A673 (cell line): ENCODE measurements at places on chromosomes 1 and 21.

DNA sequence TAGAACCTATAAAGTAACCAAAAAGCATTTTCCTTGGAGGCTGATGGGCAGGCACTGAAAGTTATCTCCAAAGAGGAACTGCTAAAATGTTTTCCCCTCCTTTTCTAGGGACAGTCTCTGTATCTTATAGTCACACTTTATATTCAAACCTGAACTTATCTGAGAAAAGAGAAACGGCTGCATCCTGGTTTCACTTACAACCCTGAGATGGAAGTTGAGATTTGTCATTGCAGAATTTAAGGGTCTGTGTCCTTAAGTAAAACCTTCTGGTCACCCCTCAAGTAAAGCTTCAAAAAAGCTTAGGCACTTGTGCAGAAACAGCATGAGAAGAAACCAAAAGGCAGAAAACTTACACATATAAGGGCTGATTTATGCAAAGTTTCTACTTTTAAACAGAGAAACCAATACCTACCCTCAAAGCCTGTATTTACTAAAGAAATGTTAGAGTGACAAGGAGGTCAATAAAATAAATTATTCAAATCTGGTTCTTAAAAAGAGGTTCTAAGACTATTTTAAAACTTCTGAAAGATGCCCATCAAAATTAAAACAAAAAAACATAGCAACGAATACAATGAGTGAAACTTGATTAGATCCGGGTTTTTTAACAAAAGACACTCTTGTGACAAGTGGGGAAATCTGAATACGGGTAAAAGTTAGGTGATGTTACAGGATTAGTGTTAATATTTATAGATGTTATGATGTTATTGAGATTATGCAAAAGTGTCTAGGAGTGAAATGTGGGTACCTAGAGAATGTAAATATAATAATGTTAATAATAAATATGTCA, 9.9 kb downstream of the CD58 start:
- no peaks in the 10 kb centered on the region for H3K4me1 ChIP-seq
- H3K27ac ChIP-seq = no peak overlapping the region

- DNase-seq = no peak
- H3K4me3 ChIP-seq = no peak overlapping the region
- no peaks in the 10 kb centered on the region for H3K36me3 ChIP-seq
These were observed 177.4 kb upstream of the NRIP1 start for GRCh38 chr21:15241997-15242736.

DNA sequence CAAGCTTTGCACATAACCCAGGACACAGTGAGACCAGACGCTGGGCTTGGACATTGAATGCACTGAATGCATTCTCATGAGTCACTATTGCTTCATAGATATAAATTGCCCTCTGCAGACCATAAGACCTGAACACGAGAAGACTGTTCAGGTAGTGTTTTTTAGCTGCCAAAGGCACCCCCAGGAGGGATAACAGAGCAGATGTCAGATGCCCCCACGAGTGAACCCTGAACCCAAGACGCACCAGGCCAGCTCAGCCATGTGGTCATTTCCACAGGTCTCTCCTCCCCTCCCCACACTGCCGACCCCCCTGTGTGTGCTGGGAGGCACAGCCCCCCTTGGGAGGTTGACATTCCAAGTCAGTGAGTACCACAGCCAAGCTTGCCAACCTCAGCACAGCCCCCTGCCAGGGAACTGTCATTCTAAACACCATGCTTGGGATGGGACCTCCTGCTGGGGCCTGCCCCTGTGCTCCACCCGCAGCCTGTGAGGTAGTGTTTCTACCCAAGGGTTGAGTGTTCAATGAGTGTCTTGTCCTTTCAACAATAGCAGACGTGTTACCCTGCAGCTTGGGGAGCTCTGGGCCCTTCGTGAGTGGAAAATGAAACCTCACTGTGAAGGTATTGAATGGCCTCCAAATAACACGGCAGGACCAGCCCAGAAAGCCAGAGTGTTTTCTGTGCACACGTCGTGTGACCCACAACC, 68.2 kb downstream of the PSMG1 start:
- H3K27ac ChIP-seq = no peak overlapping the region
- H3K36me3 ChIP-seq = no peaks in the 10 kb centered on the region
- DNase-seq = no peak
- no peak overlapping the region for H3K4me3 ChIP-seq
- H3K4me1 ChIP-seq = no peaks in the 10 kb centered on the region

DNA sequence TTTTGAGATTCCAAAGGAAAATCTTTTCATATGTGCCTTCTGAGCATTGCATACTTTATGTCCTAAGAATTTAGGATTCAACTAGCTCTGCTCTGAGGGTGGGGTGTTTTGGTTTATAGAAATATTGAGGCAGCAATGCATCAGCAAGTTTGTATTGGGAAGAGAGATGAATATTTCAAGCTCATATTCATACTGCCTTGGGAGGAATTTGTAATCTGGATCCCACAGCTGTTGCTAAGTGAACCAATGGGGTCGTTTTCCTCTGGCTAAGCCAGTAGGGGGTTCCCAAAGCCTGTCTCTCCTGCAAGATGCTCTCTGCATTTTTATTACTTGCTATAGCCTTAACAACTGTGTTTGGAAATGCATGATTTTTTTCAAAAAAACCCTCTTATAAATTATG, 130.6 kb downstream of the SNX7 start:
- H3K27me3 ChIP-seq = no peaks in the 10 kb centered on the region
- no peak overlapping the region for H3K4me3 ChIP-seq
- no peaks in the 10 kb centered on the region for H3K4me1 ChIP-seq
- DNase-seq = no peak
- no peaks in the 10 kb centered on the region for H3K36me3 ChIP-seq

DNA sequence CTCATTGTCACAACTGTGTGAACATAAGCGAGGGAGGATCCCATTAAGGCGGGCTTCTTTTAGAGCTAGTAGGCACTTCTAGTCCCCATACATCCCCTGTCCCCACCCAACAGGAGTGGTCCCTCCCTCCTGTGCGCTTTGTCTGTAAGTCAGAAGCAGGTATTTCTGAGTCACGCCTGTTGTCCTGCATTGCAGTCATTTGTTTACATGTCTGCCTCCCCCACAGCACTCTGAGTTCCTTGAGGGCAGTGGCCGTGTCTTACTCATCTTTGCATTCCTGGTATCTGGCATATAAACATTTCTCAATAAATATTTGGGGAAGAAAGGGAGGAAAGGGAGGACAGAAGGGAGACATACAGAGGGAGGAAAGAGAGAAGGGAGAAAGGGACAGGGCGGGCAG, 40.3 kb downstream of the PLEKHA6 start:
- no peaks in the 10 kb centered on the region for H3K4me1 ChIP-seq
- H3K36me3 ChIP-seq = no peaks in the 10 kb centered on the region
- peaks cover 3% of the 10 kb centered on the region for H3K27me3 ChIP-seq
- DNase-seq = no peak

DNA sequence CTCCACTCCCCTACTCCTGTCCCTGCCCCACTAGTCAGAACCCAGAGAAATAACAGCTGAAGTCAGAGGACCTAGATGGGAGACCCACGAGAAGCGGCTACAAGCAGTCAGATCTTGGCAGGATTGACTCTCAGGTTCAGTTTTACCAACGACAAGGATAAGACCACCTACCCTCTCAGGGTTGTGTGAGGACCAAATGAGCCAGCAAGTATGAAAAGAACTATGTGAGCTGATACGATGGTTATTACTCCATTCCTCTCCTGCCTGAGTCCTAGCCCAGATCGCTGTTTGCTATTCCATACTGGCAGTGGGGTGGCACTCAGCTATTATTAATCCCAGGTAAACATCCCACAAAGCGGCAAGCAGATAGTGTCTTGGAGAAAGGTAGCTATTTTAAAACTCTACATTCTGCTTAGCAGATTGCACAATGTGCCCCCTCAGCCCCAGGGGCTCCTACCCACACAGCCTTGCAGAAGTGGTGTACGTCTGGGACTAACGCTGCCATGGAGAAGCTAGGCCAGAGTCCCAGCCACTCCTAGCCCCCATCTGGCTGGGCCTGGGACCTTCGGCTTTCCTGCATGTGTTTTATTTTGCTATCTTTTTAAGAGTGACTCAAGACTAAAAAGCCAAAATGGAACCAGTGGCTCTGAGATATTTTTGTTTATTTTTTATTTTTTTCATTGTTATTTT, 58.9 kb downstream of the CD46 start:
- no peaks in the 10 kb centered on the region for H3K27me3 ChIP-seq
- no peak overlapping the region for H3K27ac ChIP-seq
- H3K4me1 ChIP-seq = no peaks in the 10 kb centered on the region

DNA sequence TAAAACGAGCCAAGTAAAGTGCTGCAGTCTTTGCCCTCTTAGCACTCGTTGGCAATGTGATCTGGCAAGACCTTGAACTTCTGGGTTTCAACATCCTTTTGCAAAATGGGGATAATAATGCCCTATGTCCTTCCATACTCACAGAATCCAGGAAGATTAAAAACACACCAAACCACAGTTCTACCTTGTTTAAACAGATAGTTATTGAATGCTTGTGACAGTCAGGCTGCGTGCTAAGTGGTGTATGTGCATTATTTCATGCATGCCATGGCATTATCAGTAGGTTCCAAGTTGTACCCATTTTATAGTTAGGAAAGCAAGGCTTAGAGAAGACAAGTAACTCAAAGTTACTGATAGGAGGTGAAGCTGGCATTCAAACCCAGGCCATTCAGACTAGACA, 308.6 kb upstream of the PROX1 start:
- no peaks in the 10 kb centered on the region for H3K36me3 ChIP-seq
- no peak for DNase-seq
- H3K27ac ChIP-seq = no peak overlapping the region
- peaks cover 15% of the 10 kb centered on the region for H3K27me3 ChIP-seq

DNA sequence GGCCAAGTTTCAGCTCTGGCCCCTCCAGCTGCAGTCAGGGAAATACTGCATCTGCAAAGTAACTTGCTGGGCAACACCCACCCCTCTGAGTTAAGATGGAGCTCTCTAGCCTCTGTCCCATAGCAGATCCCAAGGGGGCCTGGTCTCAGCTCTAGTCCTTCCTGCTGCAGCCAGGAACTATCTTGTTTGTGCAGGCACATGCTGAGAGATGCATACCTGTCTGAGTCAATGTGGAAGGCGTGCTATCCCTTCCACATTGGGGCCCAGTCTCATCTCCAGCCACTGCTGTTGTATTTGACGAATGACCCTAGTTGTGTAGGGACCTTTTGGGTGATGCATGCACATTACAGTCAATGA, 76.4 kb downstream of the CTH start:
- no peaks in the 10 kb centered on the region for H3K27me3 ChIP-seq
- no peak for DNase-seq
- H3K36me3 ChIP-seq = no peaks in the 10 kb centered on the region
- H3K4me1 ChIP-seq = peaks cover 19% of the 10 kb centered on the region
- H3K27ac ChIP-seq = no peak overlapping the region

- peak; percentile 35 for DNase-seq
- no peaks in the 10 kb centered on the region for H3K36me3 ChIP-seq
- no peak overlapping the region for H3K27ac ChIP-seq
- H3K27me3 ChIP-seq = no peaks in the 10 kb centered on the region
These were observed 664.7 kb upstream of the NEGR1 start for GRCh38 chr1:72946903-72947499.

- H3K4me1 ChIP-seq = no peaks in the 10 kb centered on the region
- peak; percentile 44 for DNase-seq
- no peaks in the 10 kb centered on the region for H3K27me3 ChIP-seq
- H3K27ac ChIP-seq = no peak overlapping the region
These were observed 242.6 kb upstream of the CXADR start for GRCh38 chr21:17270229-17270628.

DNA sequence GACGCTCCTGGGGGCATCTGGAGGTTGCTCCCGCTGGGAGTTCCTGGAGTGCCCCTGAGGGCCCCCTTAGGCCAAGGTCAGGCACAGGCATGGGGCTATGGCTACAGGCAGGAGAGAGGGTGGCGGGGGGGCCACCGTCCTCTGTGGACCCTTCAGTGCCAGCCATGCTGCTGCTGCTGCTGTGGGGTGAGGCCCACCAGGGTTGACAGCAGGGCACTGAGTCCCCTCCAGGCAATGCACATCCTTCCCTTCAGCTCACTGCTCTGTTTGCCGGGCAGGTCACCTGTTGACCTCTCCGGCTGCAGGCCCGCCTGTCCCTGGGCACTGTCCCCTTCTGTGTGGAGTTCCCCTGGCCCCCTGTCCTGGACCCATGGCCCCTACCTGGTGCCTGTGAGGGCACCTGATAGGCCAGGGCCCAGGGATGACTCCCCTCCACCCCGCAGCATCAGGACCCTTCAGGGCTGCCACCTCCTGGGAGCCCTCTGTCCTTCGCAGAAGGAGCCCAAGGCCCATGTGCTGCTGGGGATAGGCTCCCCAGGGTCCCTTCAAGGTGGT, 34.1 kb upstream of the ADARB1 start:
- no peak overlapping the region for H3K27ac ChIP-seq
- DNase-seq = no peak
- no peaks in the 10 kb centered on the region for H3K27me3 ChIP-seq
- H3K36me3 ChIP-seq = no peaks in the 10 kb centered on the region
- H3K4me1 ChIP-seq = peaks cover 5% of the 10 kb centered on the region

- H3K36me3 ChIP-seq = no peaks in the 10 kb centered on the region
- no peak overlapping the region for H3K4me3 ChIP-seq
- no peaks in the 10 kb centered on the region for H3K27me3 ChIP-seq
- H3K4me1 ChIP-seq = no peaks in the 10 kb centered on the region
These were observed 703.1 kb downstream of the ADGRL2 start for GRCh38 chr1:82503822-82504221.

GRCh38 chr1:13700521-13701270, 708 bp downstream of the PRDM2 start:
- no peaks in the 10 kb centered on the region for H3K27me3 ChIP-seq
- peak overlapping the region; percentile 96 for H3K27ac ChIP-seq
- peaks cover 32% of the 10 kb centered on the region for H3K4me1 ChIP-seq

- DNase-seq = peak; percentile 49
- H3K36me3 ChIP-seq = no peaks in the 10 kb centered on the region
- no peak overlapping the region for H3K27ac ChIP-seq
- H3K4me3 ChIP-seq = no peak overlapping the region
- peaks cover 33% of the 10 kb centered on the region for H3K27me3 ChIP-seq
These were observed 25.6 kb upstream of the CDC42BPA start for GRCh38 chr1:227343727-227344551.

GRCh38 chr1:34829250-34829649, 30.3 kb downstream of the SMIM12 start:
- no peak overlapping the region for H3K27ac ChIP-seq
- no peak overlapping the region for H3K4me3 ChIP-seq
- H3K27me3 ChIP-seq = no peaks in the 10 kb centered on the region
- H3K4me1 ChIP-seq = no peaks in the 10 kb centered on the region

GRCh38 chr21:41992576-41992975, 17.6 kb downstream of the ZBTB21 start:
- no peaks in the 10 kb centered on the region for H3K4me1 ChIP-seq
- no peak overlapping the region for H3K4me3 ChIP-seq
- peaks cover 44% of the 10 kb centered on the region for H3K36me3 ChIP-seq
- DNase-seq = no peak
- no peak overlapping the region for H3K27ac ChIP-seq

DNA sequence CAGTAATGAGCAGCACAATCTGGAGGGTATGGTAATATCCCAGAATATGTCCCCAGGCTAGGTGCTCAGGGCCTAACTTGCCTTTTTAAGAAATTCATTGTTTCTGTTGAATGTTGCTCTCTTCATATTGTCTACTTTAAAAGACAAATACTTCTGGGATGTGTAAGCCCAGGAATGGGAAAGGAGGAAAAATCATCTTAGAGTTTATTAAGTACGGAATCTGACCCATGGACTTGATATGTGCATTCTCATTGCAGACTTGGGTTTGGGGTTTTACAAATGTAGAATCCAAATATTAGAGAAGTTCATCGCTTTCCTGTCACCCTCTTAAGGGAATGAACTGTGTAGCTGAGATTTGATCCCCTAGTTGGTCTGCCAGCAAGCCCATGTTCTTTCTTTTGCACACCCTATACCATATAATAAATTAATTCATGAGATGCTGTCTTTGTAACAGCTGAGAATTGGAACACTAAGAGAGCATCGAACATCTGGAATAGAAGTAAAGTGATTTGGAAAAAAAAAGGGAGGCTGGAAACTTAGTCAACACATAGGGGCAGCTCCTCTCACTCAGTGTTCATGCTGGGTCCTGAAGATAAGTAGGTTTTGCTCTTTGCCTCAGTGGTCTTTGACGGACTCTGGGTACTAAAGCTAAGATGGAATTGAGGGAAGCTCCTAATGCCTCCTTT, 235.8 kb upstream of the C1orf105 start:
- no peak for DNase-seq
- H3K27ac ChIP-seq = no peak overlapping the region
